ENCODE measurements at places on chromosomes 1 and 21. TPM values are rescaled to one million over a fixed set of nuclear protein-coding genes. Genes with fewer than 3 reads are reported as not detected.

The RXFP4 gene
- not detected for total RNA-seq

GRCh38 chr1:180498594-180498993, 3.8 kb downstream of the ACBD6 start:
- no peak for DNase-seq

DNA sequence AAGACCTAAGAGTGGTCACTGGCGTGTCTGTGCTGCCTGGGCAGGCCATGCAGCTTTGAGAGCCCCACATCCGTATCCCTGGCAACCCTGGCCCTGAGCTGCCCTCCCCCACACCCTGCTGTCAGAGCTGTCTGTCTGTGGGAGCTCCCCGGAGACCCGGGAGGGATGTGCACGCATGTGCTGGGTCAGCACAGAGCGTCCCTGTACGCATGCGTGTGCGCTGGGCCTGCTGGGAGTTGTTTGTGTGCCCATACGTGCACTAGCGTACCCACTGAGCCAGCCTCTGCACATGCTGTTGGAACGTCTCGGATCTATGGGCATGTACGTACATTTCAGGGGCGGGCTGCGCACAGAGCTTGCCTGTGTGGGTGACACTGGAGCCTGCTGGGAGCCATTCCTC, 89.3 kb downstream of the EPHB2 start:
- DNase-seq = no peak

GRCh38 chr1:3906672-3907020, 6.6 kb upstream of the C1orf174 start:
- DNase-seq = no peak

DNA sequence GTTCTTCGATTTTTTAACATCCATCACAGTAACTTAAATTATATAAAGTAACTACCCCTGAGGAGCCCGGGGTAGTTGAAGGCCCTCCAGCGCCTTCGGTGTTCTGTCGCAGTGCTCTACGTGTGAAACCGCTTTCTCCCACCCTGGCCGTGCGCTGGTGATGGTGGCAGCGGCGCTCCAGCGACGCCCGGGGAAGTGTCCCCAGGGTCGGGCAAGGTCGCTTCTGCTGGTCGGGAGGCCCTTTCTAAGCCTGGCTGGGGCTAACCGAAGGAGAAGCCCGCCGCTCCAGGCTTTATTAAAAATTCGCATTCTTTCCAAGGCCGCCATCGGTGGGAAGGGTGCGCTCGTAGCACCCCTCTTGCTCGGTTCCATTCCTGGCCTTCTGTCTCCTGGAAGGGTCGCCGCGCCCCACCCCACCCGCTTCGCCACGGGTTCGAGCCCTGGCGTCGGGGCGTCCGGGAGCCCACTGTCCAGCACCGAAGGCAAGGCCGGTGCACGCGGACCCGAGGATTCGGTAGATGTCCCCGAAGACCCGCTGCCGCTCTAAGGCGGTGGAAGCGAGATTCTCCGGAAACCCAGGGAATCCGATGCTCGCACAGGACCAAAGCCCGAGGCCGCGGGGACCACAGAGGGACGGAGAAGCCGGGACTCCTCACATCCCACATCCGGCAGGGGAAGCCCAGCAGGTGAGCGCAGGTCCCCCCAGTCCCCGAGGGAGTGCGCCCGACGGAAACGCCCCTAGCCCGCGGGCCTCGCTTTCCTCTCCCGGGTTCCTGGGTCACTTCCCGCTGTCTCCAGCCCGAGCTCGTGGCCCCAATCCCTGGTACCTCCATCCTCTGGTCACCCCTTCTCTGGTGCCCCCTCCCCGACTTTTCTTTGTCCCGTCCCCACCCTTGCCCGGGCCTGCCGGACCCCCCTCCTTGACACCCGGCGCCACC, 685 bp upstream of the RIPPLY3 start:
- no peak for DNase-seq

DNA sequence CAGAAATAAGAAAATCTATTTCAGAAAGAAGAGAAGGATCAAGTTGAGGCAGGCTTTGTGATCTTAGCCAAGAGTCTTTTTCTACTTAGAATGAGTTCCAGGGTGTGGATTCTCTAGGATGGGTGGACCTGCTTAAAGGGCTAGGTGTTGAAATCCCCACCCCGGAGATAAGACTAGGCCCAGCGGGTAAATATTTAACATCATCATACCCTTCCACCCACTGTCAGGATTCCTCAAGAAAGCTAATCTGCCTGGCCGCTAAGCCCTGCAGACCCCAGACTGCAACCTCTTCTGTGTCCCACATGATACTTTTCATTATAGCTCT, 5.8 kb downstream of the IGSF9 start:
- no peak for DNase-seq

GRCh38 chr1:66412704-66413103, 121.2 kb upstream of the SGIP1 start:
- DNase-seq = no peak

- DNase-seq = no peak
Observed at GRCh38 chr1:228050571-228051231, 31.8 kb upstream of the ARF1 start.

- DNase-seq = no peak
Observed at GRCh38 chr21:32844653-32845436, 73.3 kb upstream of the PAXBP1 start.

All from frontal cortex (tissue), 4 donors.